HFFc6 (cell line): ENCODE measurements at places on chromosomes 2 and 18. TPM values are rescaled to one million over a fixed set of nuclear protein-coding genes. Genes with fewer than 3 reads are reported as not detected.
A peak's percentile ranks its signal among the peaks of the same experiment; 100 is the strongest.

The MOCOS gene
- total RNA-seq, result 2.6 to 3.1 TPM (median 2.8 TPM) in 3 replicates

The VWC2L gene
- total RNA-seq, result not detected in 3 replicates

The CD8B gene
- not detected in 3 replicates for total RNA-seq

The NR4A2 gene
- total RNA-seq, result 2.1 to 6.4 TPM (median 2.9 TPM) in 3 replicates

The SERPINB4 gene
- not detected in 3 replicates for total RNA-seq

The CKAP2L gene
- 12.1 to 31.7 TPM (median 20.1 TPM) in 3 replicates for total RNA-seq

GRCh38 chr18:32930695-32931301, 158.0 kb upstream of the KLHL14 start:
- DNase-seq, result peak; percentile 5

DNA sequence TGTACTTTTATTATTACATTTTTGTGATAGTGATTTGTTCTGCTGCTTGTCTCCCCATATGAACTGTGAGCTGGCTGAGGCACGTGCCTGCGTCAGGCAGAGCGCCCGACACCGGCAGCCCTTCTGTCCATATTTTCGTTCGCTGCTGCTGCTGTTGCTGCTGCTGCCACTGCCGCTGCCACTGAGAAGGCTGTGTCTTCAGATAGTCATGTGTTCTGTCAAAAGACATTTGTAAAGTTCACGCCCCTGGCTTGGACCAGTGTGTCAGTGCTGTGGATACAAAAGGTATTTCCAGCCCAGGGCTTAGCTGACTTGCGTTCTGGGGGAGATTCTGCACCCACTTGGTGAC, 47.0 kb downstream of the TWIST2 start:
- peak; percentile 41 for DNase-seq

DNA sequence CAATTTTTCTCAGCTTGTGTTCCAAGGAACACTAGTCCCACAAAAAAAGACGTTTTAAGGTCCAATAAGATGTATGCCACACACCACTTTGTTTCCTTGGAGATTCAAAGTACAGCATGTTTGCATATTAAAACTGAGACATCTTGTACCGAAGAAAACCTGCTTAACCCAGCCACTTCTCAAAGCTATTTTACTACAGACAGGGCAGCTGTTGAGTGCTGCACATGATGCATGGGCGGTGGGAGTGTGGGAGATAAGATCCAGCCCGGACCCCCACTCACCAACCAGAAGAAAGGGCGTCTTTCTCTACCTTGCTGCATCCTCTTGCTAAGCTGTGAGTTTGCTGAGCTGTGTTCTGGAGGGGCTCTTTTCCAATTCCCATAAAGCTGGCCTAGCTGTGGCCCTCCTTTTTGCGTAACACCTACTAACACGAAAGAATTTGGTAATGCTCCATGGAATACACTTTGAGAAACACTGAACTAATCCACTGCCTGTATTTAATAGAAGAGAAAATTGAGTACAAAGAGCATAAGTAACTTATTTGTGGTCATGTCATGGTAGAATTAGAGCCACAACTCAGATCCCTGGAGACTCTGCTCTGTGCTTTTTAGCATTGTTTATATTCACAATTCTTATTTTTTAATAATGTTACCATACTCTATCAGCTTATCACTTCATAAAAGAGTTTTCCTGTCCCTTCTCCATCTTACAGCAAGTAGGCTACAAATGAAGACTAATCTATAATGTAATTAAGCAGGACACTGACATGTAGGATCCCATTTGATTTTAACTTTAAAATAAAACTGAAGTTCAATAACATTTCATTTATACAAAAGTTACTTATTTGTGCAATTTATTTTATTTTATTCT, 90.0 kb downstream of the PLEKHM3 start:
- no peak for DNase-seq

DNA sequence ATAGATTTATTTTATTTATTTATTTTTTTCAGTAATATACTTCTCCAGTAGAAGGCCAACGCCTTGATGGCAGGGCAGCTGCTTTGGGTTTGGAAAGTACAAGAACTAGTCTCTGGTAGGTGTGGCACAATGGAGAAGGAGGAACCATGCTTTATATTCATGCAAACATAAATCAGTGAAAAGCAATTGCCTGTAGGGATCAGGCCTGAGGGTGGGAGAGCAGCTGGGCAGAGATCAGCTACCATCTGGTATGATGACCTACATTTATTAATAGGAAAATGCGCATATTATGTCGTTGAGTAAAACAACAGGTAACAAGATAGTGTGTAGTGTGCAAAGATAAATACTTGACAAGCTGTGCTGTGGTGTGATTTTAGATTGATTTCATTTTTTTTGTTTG, 120.4 kb upstream of the TLK1 start:
- no peak for DNase-seq

- no peak for DNase-seq
These were observed 74.9 kb upstream of the OTOF start for GRCh38 chr2:26552641-26553374.

DNA sequence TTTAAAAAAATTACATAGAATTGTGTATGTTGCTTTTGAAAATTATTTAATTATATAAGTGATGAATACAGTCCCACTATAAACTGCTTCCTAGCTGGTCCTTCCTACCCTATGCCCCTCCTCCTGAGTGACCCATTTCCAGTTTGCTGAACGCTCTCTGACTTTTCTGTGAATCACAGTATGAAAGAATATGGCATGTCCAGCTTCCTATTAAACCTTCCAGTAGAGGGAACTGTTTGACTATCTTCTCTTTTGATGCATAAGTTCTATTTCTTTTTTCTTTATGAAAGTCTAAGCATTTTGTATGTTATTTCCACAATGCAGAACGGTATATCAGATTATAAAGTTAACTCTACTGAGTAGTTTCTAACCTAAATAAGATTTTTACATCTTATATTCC, 41.3 kb downstream of the PSMG2 start:
- DNase-seq, result peak; percentile 75

- DNase-seq, result no peak
These were observed 60.7 kb downstream of the ARMC9 start for GRCh38 chr2:231259104-231259503.

GRCh38 chr2:149725234-149725633, 137.7 kb upstream of the MMADHC start:
- no peak for DNase-seq

DNA sequence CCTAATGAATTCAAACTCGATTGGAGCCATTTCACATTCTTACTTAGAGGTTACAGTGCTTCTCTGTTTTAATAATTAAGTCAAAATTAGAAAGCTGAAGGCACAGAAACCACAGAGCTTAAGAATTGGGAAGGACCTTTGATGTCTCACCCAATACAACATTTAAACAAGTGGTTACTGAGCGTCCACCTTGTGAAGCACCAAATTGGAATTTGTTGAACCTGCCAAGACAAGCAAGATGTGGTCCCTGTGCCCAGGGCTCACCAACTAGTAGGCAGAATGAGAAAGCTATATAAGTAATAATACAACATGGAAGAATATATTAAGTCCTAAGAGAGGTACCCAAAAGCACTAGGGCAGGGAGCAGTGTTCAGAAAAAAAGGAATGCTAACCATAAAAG, 64.5 kb upstream of the NPAS2 start:
- DNase-seq, result no peak

DNA sequence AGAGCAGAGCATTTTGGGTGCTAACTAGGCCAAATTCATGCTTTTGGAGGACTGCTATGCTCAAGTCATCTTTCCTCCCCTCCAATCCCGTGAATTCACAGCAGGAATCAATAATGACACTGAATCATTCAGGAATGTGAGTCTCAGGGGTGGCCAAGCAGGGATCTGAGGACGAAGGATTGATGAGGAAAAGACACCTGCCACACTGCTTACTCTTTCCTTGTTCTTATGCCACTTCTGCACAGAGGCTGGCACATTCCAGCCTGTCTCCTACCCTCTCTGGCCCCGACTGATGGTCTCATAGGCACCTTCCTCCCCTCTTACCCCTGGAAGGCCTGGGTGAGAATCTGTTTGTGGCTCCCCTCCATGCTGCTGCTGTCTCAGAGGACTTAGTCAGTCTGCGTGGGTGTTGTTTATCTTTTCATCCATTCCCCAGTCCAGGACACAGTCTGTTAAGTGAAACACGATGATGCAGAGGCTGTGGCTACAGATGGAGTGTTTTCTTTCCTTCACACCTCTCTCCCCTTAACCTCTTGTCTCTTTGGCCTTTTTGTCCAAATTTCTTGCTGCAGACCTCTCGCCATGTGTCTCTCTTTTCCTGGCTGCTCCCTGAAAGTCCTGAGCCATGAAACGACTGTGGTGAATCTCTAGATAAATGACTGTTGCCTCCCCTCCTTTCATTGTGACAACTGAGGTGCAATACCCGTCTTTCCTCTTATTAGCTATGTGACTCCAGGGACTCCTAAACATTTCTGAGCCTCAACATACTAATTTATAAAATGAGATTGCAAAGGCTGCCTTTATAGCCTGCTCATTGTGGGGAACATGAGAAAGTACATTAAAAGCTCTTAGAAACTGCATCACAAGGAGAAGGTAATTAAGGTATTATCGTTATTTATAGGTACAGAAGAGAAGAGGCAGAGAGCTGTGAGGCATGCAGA, 86.9 kb downstream of the RDH14 start:
- DNase-seq, result peak; percentile 76

GRCh38 chr18:46321955-46322354, 217.8 kb downstream of the HAUS1 start:
- DNase-seq, result no peak

- DNase-seq, result no peak
These were observed 16.5 kb upstream of the PRLH start for GRCh38 chr2:237549643-237550415.

DNA sequence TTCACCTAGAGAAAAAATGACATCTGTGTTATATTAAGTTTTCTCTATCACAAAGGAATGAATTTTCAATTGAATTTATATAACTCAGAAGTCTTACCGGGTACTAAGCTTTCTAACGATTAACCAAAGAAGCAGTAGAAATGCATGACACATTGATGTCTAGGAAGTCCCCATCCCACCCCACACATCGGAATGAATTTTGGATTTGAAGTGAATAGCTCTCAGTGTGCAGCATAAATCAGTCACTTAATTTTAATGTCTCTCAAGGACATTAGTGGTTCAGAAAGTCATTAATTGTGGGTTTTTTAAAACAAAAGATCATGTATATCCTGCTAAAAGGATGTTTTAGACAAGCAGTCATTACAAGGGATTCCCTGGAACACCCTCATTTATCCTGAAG, 141.4 kb upstream of the PIEZO2 start:
- DNase-seq, result no peak

DNA sequence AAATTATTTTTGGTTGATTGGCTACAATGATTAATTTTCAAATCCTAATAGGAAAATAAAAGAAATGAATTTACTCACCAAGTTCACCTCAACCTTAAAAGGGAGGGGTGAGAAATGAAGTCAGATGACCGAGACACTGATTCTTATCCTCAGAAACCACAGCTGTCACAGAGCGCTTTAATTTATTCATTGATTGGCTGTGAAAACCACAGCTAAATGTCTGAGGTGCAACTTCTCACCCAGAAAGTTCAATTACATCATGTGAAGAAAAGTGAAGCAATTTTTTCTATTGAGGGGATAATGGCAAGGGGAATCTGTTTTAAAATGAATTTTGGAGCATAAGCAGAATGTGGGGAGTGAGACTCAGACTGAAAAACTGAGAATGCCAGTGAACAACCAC, 128.4 kb downstream of the RNF152 start:
- DNase-seq, result no peak
